ENCODE measurements at places on chromosomes 3 and 15. TPM values are rescaled to one million over a fixed set of nuclear protein-coding genes. Genes with fewer than 3 reads are reported as not detected.
A peak's percentile ranks its signal among the peaks of the same experiment; 100 is the strongest.

DNA sequence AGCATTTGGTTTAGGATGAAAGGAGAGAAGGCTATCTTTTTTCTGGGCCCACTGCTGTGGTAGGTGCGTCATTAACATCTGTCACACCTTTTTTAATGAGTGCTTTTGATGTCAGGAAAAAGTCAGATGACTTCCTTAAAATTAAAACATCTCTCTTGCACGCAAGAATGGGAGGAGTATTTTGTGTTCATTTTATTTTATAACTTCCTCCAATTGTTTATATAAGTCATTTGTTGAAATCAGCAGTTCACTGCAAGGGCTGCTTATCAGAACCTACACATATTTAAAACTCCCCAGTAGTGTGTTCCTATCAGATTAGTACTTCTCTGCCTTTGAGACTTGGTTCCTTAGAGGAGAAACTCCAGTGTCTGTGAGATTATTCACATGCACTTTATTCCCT is 143.8 kb downstream of the NEO1 start:
- no peak overlapping the region for H3K4me3 ChIP-seq
- no peak overlapping the region for H3K27ac ChIP-seq
- no peaks in the 10 kb centered on the region for H3K36me3 ChIP-seq
- H3K4me1 ChIP-seq = no peaks in the 10 kb centered on the region
- H3K27me3 ChIP-seq = no peaks in the 10 kb centered on the region
- no peak for DNase-seq

DNA sequence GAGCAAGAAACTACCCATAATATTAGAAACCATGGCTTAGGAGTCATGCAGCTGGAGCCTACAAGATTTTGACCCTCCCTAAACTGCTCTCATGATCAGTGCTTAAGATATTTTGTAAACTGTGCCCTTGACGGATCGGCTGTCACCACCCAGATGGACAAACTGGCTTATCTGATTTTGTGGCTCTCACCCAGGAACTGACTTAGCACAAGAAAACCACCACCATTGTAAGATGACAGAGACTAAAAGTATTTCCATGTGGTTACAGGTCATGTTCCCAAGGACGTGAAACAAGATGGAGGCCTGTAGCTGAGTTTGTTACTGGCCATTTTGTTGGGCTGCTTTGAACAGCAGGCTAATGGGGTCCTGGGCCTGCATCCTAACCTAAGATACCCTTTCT is 940.9 kb downstream of the OTOL1 start:
- no peaks in the 10 kb centered on the region for H3K27me3 ChIP-seq
- H3K36me3 ChIP-seq = no peaks in the 10 kb centered on the region
- no peak for DNase-seq
- no peaks in the 10 kb centered on the region for H3K4me1 ChIP-seq

GRCh38 chr15:34336991-34337556 is 507 bp downstream of the SLC12A6 start:
- no peaks in the 10 kb centered on the region for H3K36me3 ChIP-seq
- peak overlapping the region; percentile 89 for H3K4me3 ChIP-seq
- H3K27ac ChIP-seq = peak overlapping the region; percentile 84
- DNase-seq = no peak
- H3K4me1 ChIP-seq = peaks cover 10% of the 10 kb centered on the region

DNA sequence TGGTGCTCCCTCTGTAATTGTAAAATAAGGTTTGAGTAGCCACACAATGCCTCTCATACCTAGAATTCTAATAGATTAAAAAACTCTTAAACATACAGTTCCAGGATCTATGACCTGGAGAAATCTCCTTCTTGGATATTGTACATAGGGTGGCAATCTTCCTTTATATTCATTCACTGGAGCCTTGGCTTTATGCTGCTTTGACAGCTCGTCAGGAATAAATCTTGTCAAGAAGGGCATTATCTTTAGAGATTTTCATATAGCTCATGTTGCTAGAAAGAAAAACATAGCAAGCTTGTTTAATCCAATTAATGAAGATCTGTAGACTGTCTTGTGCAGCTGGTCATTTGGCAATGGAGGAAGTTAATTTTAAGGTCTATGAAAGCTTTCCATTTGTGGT is 131.1 kb downstream of the PYDC2 start:
- no peak overlapping the region for H3K27ac ChIP-seq
- H3K27me3 ChIP-seq = no peaks in the 10 kb centered on the region
- H3K36me3 ChIP-seq = no peaks in the 10 kb centered on the region
- H3K4me1 ChIP-seq = no peaks in the 10 kb centered on the region
- no peak overlapping the region for H3K4me3 ChIP-seq

DNA sequence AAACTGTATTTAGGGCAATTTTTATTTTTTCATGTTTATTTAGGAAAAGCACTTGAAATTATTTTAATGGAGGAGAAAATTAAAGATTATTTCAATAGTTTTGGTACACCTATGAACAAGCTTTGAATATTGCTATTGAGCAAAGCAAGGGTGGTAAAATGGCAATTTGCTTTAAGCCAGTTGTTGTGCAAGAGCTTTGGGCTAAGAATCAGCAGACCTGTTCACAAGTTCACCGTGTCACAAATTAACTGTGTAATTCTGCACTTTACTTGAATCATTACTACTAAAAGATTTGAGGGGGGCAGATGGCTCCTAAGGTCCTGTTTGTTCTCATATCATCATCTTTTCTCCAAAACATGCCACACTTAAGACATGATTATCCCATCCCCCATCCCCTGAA is 238.9 kb upstream of the GBE1 start:
- H3K4me3 ChIP-seq = no peak overlapping the region
- no peak for DNase-seq
- no peaks in the 10 kb centered on the region for H3K4me1 ChIP-seq
- no peak overlapping the region for H3K27ac ChIP-seq
- H3K36me3 ChIP-seq = no peaks in the 10 kb centered on the region

- H3K36me3 ChIP-seq = no peaks in the 10 kb centered on the region
- H3K27me3 ChIP-seq = no peaks in the 10 kb centered on the region
- H3K27ac ChIP-seq = no peak overlapping the region
- H3K4me1 ChIP-seq = no peaks in the 10 kb centered on the region
Observed at GRCh38 chr3:72115307-72115706, 330.4 kb upstream of the PROK2 start.

DNA sequence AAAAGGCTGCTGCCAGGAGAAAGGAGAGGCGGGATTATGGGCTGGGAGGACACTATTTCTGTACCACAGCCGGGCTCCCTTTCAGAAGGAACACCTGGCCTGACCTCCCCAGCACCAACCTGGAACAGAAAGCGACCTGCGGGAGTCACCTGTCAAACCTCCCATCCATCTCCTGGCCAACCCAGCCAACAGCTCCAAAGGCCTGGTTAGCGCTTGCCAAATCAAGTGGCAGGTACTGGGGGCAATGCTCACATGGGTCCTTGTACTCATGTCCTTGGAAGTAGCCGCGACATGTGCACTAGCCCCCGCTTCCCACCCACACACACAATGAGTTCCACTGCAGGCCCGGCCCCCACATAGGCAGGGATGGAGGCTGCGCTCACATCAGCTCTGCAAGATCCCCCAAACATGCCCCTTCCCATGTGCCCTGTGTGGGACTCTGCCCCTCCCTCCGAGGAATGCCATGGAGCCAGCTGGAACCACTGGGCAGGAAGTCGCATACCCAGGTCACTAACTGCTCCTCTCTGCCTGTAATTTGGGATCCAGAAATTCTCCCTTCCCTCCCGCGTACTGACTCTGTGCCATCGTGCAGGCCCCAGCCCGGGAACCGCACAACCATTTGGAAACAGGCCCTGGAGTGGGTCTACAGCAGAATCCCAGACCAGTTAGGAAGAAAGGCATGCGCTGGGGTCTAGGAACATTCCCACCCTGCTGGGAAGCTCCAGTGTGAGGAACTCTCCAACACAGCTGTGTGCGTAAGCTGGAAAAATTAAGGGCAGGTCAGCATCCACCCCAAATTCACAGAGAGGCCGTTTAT is 98.9 kb downstream of the LRIG1 start:
- H3K36me3 ChIP-seq = no peaks in the 10 kb centered on the region
- no peak overlapping the region for H3K27ac ChIP-seq
- no peak overlapping the region for H3K4me3 ChIP-seq
- no peak for DNase-seq
- no peaks in the 10 kb centered on the region for H3K27me3 ChIP-seq
- no peaks in the 10 kb centered on the region for H3K4me1 ChIP-seq

DNA sequence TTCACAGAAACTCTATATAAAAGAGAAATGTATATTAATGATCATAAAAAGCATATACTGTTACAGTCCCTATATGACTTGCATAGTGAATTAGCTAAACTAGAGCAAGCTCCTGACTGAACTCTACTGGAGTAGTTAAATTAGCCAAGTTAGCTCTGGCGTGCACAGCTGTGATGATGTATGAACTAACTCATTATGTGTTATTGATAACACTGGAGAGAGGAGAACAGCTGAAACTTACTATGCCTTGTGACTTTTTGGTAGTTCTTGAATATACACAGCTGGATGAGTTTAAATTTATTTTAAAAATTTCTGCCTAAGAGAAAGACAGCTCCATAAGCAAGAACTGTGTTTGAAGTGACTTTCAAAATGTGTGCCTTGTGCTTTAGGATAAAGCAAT is 8.1 kb downstream of the TIPARP start:
- H3K4me3 ChIP-seq = no peak overlapping the region
- H3K27me3 ChIP-seq = no peaks in the 10 kb centered on the region

GRCh38 chr3:45800611-45801010 is 4.3 kb upstream of the SLC6A20 start:
- H3K4me1 ChIP-seq = peaks cover 6% of the 10 kb centered on the region
- no peak overlapping the region for H3K27ac ChIP-seq
- H3K4me3 ChIP-seq = no peak overlapping the region

DNA sequence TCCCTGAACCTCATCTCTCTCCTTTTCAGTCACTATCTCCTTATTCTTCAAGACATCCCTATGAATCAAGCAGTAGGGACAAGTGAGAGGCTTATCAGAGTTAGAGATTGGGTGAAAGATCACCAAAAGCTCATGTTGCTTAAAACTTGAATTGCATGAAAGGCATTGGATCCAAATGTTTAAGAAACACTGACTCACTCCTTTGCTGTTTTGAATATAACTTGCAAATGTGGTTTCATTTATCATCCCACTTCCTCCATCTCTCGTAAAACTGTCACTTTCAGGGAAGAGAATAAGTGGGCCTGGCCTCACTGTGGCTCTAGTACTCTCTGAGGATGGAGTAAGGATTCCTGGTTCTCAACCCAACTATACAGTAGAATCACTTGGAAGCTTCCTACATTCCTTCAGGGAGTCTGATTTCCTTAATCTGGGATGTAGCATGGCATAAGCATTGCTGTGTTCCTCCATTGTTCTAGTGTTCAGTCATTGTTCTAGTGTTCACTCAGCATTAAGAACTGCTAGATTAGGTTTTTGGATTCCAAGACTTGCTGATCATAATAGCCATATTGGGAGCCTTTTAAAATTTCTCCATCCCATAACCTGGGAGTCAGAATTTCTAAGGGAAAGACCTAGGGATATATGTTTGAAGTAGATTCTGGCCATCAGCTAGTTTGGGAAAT is 171.8 kb downstream of the TMEM108 start:
- H3K27ac ChIP-seq = no peak overlapping the region
- H3K4me3 ChIP-seq = no peak overlapping the region
- H3K27me3 ChIP-seq = no peaks in the 10 kb centered on the region
- H3K4me1 ChIP-seq = no peaks in the 10 kb centered on the region

DNA sequence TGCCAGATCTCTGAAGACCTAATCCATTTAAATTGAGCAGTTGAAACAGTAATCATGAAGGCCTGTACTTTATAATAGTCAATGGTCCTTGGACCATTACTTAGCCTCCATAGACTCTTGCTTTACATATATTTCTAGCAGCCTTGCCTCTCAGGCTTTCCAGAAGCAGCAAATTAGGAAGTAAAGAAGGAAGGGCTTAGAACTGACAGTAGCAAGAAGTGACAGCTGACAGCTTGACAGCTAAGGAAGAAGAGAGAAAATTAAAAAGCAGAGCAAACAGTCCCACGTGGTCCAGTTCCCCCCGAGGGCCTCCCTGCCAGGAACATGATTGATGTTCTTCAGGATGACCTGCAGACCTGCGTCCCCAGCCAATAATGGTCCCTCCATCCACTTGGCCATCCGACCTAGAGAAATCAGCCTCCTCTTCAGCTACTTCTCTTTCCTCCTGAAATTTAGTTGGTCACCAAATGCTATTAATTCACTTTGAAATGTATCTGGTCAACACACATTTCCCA is 15.0 kb upstream of the PSMD6 start:
- no peaks in the 10 kb centered on the region for H3K4me1 ChIP-seq
- no peak overlapping the region for H3K4me3 ChIP-seq
- no peaks in the 10 kb centered on the region for H3K27me3 ChIP-seq
- no peak overlapping the region for H3K27ac ChIP-seq
- no peaks in the 10 kb centered on the region for H3K36me3 ChIP-seq

GRCh38 chr3:139597947-139598346 is 58.4 kb upstream of the RBP1 start:
- no peak overlapping the region for H3K4me3 ChIP-seq
- H3K36me3 ChIP-seq = no peaks in the 10 kb centered on the region
- no peak for DNase-seq
- H3K4me1 ChIP-seq = no peaks in the 10 kb centered on the region
- H3K27ac ChIP-seq = no peak overlapping the region

- no peak for DNase-seq
- H3K4me3 ChIP-seq = no peak overlapping the region
- H3K27ac ChIP-seq = peak overlapping the region; percentile 92
- H3K36me3 ChIP-seq = no peaks in the 10 kb centered on the region
Observed at GRCh38 chr3:66035763-66036477, 2.8 kb downstream of the MAGI1 start.

DNA sequence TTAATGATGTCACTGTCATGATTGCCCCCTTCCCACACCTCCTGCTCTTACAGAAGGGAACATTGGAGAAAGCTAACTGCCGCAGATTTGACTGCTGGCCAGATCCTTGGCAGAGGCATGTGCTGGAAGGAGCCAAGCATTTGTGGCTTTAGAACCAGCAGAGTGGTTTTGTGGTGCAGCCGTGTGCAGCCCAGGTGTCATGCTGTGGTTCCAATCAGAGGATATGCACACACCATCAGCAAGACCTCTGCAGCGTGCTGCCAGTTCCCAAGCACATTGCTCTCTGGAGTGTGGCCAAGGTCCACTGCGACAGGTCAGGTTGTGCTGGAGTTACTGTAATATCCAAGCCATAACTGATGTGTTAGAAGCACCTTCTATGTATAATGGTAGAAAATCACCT is 61.6 kb downstream of the OTOL1 start:
- H3K4me1 ChIP-seq = no peaks in the 10 kb centered on the region
- no peak overlapping the region for H3K4me3 ChIP-seq
- no peaks in the 10 kb centered on the region for H3K36me3 ChIP-seq
- no peaks in the 10 kb centered on the region for H3K27me3 ChIP-seq

GRCh38 chr15:94561036-94561689 is 329.8 kb downstream of the MCTP2 start:
- no peaks in the 10 kb centered on the region for H3K36me3 ChIP-seq
- H3K4me1 ChIP-seq = no peaks in the 10 kb centered on the region
- no peak overlapping the region for H3K27ac ChIP-seq
- H3K4me3 ChIP-seq = no peak overlapping the region
- no peaks in the 10 kb centered on the region for H3K27me3 ChIP-seq

GRCh38 chr15:45157974-45158373 is 28.2 kb downstream of the DUOX1 start:
- H3K27me3 ChIP-seq = no peaks in the 10 kb centered on the region
- H3K36me3 ChIP-seq = no peaks in the 10 kb centered on the region
- no peak overlapping the region for H3K27ac ChIP-seq
- no peaks in the 10 kb centered on the region for H3K4me1 ChIP-seq
- no peak overlapping the region for H3K4me3 ChIP-seq
- no peak for DNase-seq

Gene RARB
- total RNA-seq = 6.7 TPM

Gene GP9
- not detected for total RNA-seq

Gene KCNH8
- total RNA-seq = not detected

Gene MKRN3
- total RNA-seq = not detected

Gene SI
- not detected for total RNA-seq

Gene SLC6A1
- total RNA-seq = 2.9 TPM

Gene GABRR3
- not detected for total RNA-seq

Gene ABHD10
- total RNA-seq = 74.1 TPM

Gene FOXB1
- not detected for total RNA-seq

Gene IL17RB
- total RNA-seq = not detected
